Stimulated activated CD4-positive, alpha-beta T cell treated with anti-CD3 and anti-CD28 coated beads, TNF-alpha, amount 100 ng/mL, for 4 hours (primary cell): ENCODE measurements at places on chromosomes 7 and 10.

DNA sequence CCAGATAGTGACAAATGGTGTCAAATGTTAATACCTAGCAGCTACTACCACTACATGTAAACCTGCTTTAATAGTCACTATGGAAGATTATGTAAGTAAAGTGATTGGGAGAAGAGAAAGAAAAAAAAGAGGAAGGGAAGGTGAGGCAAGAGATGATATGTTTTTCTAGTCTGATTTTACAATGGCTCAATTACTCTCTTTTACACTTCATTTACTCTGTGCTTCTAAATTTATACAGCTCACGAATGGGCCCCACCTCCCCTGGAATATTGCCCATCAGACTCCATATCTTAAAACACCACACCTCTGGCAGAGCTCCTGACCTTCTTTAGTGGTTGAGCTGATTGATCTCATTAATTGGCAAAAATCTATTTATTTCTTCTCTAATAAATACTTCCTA, 28.0 kb upstream of the IKZF1 start:
- no peak for DNase-seq

- DNase-seq: no peak
Observed at GRCh38 chr10:70425096-70425495, 16.4 kb downstream of the NODAL start.

GRCh38 chr7:140061607-140061930, 1.2 kb downstream of the PARP12 start:
- no peak for DNase-seq

DNA sequence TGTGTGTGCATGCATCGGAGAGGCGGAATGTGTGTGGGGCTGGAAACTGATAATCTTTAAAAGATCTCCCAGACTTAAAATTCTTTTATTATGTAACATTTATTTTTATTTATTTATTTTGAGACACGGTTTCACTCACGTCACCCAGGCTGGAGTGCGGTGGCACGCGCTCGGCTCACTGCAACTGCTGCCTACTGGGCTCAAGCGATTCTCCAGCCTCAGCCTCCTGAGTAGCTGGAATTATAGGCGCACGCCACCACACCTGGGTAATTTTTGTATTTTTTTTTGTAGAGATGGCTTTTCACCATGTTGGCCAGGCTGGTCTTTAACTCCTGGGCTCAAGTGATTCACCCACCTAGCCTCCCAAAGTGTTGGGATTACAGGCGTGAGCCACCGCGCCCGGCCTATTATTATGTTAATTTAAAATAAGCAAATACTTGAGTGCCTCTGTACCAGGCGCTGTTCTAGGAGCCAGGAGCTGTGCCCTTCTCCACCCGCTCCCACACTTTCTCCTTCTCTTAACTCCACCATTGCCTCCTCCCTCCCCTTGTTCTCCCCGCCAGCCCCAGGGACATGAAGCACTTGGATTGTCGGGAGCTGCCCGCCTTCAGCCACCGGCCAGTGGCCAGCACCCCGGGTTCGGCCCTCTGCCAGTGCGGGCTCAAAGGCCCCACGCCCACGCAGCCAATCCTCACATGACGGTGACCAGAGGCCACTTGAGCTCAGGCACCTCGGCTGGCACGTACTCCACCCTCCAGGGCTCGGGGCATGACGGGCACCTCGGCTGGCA, 163.6 kb downstream of the DNAJB6 start:
- DNase-seq: no peak

DNA sequence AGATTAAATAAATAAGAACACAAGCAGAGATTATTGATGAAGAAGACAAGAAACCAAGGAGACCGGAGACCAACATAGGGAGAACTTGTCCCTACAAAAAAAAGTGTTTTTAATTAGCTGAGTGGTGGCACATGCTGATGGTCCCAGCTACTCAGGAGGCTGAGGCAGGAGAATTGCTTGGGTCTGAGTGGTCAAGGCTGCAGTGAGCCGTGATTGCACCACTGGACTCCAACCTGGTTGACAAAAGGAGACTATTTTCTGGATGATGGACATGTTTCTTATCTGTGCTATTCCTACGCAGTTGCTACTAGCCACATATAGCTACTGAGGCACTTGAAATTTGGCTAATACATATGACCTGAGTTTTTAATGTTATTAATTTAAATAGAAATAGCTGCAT, 9.7 kb downstream of the IKZF5 start:
- DNase-seq: no peak

GRCh38 chr7:149198161-149198816, 2.9 kb downstream of the ZNF282 start:
- no peak for DNase-seq

GRCh38 chr10:113457408-113457807, 95.4 kb upstream of the HABP2 start:
- no peak for DNase-seq

- DNase-seq: no peak
Observed at GRCh38 chr7:73830681-73831583, at the start of gene CLDN4. CLDN4 (plus strand) TSS chr7:73830996; CDS start chr7:73831202, 206 bp downstream.

DNA sequence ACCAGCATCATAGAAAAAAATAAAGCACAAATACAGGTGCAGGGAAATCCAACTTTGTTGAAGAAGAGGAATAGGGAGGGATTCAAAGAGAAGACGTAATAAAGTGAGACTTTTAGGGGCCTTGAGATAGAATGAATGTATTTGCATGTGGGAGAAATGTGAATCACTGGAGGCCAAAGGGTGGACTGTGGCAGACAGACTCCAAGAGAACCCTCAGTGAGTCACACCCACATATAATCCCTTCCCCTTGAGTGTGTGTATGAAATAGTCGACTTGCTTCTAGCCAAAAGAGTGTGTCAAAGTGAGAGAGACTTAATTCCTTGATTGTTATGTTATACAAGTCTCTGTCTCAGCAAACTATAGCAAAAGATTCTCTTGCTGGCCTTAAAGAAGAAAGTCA, 101.3 kb upstream of the GHITM start:
- no peak for DNase-seq

DNA sequence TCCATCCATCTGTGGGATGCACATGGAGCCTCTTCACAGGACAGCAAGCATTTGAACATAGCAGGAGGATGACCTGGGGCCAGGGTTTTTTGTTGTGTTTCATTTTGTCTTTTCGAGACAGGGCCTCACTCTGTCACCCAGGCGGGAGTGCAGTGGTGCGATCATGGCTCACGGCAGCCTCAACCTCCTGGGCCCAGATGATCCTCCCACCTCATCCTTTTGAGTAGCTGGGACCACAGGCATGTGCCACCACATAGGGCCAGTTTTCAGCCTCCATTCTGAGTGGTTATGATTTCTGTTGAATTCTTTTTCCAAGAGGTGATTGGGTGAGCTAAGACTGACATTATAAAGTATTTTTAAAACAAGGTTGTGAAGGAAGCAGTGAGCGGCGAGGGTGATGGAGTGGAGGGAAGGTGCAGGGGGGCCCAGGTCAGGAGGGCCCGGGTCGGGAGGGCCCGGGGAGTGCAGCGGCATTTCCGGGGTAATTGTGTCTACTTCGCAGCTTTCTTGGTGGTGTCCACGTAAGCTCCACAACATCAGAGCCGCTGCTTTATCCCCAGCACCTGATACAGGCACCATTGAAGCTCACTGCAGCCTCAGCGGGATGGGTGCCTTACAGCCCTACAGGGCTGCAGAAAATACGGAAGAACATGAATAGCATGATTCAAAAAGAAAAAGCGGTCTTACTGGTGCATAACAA, 12.0 kb upstream of the LARP4B start:
- DNase-seq: no peak

GRCh38 chr10:28743576-28743975, 66.3 kb downstream of the BAMBI start:
- no peak for DNase-seq

GRCh38 chr10:71860243-71861029, 9.4 kb upstream of the PSAP start:
- DNase-seq: no peak

DNA sequence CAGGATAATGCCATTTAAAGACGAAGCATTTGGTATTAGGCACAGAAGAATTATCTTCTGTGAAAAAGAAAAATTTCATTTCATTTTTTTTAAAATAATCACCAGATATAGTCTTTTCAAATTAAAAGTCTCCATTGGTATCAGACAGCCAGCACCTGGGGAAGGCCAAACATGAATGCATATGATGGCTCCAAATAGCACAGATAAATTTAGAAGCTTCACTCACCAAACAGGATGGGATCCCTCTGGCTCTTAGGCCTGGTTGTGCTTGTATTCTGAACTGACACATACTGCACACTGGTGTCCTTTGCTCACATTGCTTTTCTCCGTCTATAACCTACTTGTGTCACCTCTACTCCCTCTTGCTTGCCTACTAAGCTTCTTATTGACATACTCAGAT, 169.5 kb upstream of the CHRM2 start:
- no peak for DNase-seq

DNA sequence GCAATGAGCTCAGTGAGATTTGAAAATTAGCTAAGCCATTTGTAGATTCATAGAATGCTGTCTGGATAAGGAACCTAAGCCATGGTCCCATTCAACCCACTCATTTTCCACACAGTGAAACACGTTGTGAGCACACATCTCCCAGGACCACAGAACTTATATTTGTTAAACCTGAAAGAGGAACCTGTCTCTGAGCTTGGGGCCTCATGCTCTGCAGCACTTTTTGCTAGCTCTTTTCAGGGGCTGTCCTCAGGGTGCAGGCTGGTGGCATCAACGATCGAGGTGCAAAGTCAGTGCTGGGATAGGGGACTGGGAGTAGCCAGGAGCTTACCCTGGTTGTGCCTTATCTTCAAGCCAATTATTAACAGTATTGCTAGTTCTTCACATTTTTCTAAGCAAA, 11.9 kb downstream of the HECW1 start:
- no peak for DNase-seq

DNA sequence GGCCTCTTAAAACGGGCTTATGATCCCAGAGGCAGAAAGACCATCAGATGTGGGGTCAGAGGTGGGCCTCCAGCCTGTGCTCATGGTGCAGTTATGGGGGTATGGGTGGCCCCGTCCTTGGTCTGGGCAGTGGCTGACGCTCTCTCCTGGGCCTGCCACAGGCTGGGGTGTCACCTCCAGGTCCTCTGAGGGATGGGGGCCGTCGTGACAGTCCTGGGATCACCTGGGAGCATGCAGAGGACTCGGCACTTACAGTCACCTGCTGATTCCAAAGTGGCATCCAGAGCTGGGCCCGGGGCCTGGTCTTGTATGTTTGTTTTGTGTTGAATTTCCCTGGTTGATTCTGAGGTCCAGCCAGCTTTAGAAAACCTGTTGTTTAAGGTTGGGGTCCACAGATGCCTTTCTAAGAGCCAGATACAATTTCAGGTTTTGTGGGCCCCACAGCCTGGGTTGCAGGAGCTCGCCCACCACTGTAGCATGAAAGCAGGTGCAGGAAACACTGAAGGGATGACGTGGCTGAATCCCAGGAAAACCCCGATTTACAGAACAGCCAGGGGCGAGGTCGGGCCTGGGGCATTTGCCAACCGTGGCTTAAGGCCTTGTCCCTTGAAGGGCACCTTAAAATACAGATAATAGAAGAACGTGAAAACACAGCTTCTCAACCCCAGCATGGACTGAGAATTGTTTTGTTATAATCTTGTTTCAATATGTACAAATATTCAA, 170.7 kb upstream of the PPP2R2D start:
- no peak for DNase-seq

- DNase-seq: no peak
Observed at GRCh38 chr7:80428161-80429054, 83.5 kb downstream of the GNAT3 start.

DNA sequence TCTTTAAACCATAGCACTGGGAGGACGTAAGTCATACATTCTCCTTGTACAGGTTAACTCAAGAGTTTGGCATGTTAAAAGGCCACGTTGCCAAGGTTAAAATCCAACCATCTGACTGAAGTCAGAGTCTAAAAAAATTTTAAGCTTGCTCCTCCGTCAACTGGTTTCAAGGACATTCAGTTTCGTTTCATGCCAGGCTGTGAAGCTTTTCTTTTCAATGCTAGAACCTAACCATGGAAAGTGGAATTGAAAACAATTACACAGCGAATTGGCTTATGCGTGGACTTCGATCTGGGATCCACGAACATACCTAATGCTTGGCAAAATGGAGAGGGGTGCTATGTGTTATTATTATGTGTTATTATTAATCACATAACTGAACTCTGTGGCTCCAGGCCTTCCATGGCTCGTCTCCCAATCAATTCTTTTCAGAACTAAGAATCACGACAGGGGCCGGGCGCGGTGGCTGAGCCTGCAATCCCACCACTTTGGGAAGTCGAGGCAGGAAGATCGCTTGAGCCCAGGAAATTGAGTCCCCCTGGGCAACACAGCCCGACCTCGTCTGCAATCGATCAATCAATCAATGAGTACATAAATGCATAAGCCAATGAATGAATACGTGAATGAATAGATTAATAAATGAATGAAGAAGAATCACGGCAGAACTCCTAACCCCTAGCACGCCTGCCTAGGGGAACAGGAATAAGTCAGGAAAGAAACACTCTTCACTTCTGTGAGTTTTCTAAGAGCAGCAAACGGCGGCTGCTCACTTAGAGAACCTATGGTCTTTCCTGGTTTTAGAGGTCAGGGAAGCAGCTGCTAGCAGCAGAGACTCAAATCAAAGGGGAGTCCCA, 733 bp upstream of the ARL5B start:
- no peak for DNase-seq

DNA sequence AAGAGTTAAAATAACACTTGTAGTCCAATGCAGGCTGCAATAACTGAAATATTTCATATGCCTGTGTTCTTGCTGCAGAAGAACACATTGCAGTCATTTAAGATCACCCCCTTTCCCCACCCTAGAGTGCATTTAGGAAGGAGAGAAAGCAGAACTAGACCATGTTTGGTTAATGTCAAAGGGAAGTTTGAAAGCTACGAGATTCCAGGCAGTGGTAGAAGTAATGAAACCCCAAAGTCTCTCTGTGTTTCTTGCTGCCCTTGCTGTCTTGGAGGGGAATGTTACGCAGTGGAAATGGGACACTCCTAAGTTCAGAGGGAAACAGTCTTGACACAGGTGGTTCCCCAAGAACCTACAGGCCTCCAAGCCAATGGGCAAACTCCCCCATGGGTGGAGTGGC, 242.9 kb downstream of the PTEN start:
- DNase-seq: no peak

DNA sequence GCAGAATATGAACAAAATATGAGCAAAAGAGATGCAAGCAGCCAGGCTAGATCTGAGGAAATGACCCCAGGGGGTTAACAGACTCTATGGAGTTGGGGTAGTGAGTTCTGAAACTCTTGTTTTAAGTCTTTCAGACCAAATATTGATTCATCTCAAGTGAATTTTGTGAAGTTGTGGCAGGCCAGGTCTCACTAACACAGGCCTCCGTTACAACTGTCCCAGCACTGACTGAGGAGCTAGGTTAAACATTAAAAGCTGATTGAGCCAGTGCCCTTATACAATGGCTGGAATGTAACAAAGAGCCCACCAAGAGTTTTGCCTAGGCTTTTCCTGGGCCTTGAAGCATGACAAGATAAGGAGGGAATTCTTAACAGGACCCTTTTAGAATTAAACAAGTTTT, 192.3 kb upstream of the STK17A start:
- DNase-seq: no peak

- DNase-seq: no peak
Observed at GRCh38 chr10:122168598-122169394, 102.3 kb upstream of the BTBD16 start.

- DNase-seq: no peak
Observed at GRCh38 chr10:124728071-124728829, 15.9 kb downstream of the FAM53B start.
